Lower lobe of right lung (tissue), 2 donors: ENCODE measurements at places on chromosomes 11 and 22. TPM values are rescaled to one million over a fixed set of nuclear protein-coding genes. Genes with fewer than 3 reads are reported as not detected.

DNA sequence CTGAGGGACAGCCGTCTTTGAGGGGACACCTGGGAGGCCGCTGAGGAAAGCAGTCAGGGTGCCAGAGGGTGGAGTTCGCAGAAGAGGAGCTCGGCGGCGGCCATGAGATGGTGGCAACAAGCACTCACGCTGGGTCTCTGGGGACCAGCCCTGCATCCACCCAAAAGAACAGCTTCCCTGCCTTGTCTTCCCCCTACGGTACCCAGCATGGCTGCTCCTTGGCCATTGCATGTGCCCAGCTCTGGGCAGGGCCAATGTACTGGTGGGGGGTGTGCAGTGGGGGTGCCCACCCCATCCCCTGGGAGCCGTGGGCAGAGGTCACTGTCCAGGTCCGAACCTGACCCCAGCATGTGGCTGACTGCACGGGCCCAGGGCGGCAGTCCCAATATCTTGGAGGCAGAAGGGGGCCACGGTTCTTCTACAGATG, 42.3 kb downstream of the OSBPL5 start:
- DNase-seq = peak; percentile 44

- peak; percentile 29 for DNase-seq
These were observed 40.2 kb downstream of the LMO1 start for GRCh38 chr11:8223513-8223900.

DNA sequence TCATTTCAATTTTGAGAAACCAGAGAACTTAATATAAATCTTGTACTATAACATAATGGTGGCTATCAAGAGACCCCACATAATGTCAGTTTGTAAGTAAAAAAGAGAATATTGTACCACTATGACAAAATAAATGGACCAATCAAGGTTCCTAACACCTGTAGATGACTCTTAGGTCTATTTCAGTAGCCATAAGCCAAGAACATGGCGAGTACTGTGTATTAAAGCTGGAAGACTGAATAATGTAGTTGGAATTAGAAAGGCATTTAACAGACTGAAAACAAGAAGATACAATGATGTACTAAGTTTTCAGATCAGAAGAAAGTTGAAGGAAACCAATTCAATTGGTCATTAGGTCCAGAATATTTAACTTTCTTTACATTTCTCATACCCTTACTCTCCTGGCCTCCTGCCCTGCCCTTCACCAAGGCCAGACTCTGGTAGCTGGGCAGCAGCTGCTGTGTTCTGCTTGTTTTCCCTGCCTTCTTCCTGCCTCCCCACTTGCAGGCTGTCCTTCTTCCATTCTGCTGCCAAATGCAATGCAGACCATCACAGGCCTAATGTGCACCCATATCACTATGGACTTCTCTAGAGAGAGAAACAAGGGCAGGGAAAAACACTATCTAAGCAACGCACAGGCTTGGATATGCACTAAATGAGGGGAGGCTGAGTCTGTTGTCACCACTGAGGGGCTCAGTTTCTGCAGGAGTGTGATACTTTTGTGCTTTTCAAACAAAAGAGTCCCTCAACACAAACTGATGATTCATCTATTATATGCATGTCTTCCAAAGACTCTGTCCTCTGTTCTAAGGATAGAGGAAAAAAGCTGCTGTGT, 60.1 kb downstream of the RAB30 start:
- no peak for DNase-seq

DNA sequence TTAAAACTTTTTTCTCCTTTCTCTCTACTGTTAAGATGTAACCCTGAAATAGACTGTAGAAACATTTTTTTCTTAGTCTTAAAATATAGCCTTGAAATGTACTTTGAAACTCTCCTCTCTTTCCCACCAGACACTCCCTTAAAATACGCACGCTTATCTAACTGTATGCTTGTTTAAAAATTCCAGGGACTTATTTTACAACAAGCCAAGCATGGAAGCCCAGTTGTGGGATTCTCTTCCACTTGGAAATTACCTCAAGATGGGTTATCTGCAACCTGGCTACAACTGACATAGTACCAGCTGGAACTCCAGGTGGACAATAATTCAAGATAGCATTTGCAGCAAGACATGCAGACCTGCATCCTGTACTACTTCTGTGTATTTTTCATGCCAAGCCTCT, 12.1 kb upstream of the CHORDC1 start:
- no peak for DNase-seq

DNA sequence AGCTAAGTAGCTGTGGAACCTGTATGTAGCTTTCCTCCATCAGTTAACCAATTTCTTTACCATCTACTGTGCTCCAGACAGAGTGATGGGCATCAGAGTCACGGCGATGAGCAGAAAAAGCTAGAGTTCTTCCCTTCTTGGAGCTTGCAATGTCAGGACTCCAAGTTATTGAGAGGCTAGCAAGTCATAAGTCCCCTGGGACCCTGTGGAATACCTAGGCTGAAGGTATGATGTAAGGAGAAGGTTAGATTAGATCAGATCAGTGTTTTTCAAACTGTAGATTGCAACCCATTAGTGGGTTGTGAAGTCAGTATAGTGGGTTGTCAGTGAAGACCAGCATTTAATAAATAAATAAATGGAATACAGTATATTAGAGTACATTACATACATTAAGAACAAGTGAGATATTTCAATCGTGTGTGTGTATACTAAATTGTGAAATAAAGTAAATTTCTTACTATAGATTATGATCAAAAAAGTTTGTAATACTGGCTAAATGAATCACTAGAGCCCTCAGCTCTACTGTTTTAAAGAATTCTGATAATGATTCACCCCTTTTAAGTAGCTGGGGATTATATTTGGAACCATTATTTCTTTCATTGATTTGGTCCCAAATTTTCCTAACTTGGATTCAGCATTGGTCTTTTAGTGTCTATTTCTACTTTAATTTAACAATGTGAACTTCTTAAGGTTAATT, 52.3 kb downstream of the RASSF10 start:
- DNase-seq = no peak

DNA sequence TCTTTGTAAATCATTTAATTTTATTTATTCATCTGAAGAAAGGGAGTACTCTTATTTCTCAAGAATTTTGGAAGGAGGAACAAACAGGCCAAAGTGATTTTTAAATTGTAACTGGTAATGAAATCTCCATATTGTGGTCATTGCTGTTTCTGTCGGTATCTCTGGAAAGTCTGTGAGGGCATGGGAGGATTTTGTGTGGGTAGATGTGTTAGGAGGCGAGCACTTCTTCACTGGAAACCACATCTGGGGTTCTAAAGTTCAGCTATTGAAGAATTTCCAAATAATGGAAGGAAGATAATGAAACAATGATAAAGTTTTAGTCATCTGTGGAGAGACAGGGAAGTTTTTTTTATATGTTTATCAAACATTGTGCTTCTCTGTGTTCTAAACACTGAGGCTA, 6.6 kb downstream of the TRIM34 start:
- DNase-seq = no peak

DNA sequence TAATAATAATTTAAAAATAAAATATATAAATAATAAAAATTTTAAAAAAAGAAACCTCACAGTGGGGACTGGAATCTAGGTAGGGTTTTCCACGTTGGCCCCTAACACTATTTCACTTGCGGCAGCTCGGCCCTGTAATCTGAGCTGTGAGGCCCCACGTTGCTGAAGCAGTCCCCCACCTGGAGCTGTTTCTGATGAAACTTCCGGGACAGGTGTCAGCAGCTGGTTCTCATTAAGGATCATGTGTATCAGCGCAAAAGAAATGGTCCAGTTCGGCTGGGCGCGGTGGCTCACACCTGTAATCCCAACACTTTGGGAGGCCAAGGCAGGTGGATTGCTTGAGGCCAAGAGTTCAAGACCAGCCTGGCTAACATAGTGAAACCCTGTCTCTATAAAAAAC, 17.3 kb downstream of the RHOD start:
- no peak for DNase-seq

DNA sequence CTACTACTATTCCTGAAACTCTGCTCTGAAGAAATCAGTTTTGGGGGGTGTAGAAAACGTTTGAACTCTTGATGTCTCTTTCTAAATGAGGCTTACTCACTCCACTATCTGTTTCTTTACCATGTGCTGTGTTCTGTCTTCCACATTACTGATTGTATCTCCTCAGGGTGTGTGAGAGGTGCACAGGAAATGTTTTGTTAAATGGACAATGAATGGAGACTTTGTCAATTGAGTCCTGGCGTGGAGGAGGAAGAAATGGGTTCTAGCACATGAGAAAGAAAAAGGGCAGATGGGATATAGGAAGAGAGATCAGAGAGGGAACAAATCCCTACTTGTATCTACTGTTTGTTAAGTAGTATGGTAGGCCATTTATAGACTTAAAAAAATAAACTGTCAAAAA, 577.1 kb upstream of the CCDC90B start:
- DNase-seq = no peak

DNA sequence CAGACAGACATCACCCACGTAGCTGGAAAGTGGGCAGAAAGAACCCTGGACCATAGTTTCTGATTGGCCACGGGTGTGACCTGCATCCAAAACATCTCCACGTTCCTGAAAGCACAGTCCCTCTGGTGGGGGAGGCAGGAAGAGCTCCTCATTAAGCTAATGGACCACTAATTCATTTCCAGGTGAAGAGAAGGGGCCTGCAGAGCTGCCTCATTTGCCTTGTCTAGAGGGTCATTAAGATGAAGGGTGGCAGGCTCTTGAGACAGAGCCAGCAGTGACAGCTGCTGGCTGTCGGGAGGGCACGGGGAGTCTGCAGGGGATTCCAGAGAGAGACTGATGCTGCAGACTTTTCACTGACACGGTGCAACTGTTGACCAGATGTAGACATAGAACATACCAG, 149.6 kb upstream of the OPCML start:
- DNase-seq = no peak

DNA sequence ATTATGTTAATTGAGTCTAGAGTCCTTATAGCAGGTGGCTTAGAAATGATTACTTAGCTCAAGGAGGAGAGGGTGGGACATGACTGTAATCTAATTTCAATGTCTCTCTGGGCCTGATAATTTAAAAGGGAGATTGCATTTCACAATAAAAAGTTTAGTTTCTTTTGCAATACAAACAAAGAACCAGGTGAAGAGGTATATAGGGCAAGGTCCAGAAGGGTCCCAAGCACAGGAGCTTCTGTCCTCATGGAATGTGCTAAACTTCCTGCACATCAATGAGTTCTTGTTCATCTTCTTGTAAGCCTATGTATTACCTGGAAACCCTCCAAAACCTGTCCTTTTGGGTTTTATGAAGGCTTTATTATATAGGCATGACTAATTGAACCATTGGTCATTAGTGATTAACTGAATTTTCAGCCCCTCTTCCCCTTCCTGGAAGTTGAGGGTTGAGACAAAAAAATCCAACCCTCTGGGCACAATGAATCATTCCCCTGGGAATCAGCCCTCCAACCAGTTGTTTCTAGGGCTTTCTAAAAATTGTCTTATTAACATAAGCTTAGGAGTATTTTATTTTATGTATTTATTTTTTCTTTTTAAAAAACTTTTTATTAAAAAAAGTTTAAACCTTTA, 37.6 kb downstream of the MS4A2 start:
- no peak for DNase-seq

DNA sequence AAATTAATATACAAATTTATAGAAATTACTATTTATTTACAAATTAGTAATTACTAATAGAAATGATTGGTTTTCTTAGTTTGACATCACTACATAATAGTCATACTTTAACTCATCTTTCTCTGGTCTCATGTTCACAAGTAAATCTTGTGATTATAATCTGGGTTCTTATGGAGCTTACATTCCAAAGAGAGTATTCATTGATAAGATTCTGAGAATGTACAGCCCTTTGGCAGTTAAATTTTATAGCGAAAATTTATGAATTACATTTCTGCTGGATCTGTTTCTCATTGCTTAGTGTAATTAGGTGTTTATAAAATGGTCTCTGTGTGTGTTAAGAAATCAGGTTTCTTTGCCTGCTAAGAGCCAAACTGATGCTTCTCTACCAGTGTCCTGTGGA, 175.2 kb downstream of the TMEM135 start:
- DNase-seq = no peak

GRCh38 chr11:80204021-80204420, 763.2 kb upstream of the TENM4 start:
- DNase-seq = no peak

DNA sequence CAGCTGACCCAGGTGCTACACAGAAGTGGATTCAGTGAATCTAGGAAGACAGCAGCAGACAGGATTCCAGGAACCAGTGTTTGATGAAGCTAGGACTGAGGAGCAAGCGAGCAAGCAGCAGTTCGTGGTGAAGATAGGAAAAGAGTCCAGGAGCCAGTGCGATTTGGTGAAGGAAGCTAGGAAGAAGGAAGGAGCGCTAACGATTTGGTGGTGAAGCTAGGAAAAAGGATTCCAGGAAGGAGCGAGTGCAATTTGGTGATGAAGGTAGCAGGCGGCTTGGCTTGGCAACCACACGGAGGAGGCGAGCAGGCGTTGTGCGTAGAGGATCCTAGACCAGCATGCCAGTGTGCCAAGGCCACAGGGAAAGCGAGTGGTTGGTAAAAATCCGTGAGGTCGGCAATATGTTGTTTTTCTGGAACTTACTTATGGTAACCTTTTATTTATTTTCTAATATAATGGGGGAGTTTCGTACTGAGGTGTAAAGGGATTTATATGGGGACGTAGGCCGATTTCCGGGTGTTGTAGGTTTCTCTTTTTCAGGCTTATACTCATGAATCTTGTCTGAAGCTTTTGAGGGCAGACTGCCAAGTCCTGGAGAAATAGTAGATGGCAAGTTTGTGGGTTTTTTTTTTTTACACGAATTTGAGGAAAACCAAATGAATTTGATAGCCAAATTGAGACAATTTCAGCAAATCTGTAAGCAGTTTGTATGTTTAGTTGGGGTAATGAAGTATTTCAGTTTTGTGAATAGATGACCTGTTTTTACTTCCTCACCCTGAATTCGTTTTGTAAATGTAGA, 1.7 kb downstream of the MALAT1 start:
- DNase-seq = no peak

DNA sequence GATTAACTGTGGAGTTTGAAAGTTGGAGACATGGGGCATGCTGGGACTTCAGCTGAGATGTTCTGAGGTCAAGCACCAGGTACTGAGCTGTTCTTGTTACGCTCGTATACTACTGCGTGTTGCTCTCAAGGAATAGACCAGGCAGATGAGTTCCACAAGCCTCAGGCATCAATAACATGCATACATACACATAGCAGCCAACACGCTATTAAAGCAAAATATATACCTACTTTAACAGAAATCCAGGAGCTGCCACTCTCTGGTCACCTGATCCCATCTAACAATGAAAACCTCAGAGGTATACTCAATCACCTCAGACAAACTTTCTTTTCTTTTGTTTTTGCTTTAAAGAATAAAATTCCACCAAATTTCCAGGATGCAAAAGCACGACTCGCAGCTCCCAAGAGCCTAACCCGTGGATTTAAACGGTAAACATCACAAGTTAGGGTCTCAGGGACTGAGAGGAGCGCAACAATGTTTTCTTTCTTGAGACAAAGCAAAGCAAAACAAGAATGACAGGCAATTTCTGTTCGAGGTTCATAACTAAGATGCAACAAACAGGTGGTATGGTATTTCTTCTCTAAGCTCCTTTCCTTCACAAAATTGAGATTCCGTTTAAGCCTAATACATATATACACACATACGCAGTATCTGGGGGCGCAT, 16.5 kb downstream of the BLID start:
- no peak for DNase-seq

The OR2AG2 gene
- 0.09 TPM for total RNA-seq

The LMO2 gene
- total RNA-seq = 56.4 TPM

The OR52A1 gene
- total RNA-seq = not detected

The ALDH3B2 gene
- total RNA-seq = 0.65 TPM

The FGF19 gene
- total RNA-seq = not detected

The MS4A2 gene
- 19.2 TPM for total RNA-seq

The TEX12 gene
- total RNA-seq = not detected

The TMA7B gene
- 1.4 TPM for total RNA-seq
